IPS-NIHi11 (cell line): ENCODE measurements at places on chromosomes 13 and 19.

DNA sequence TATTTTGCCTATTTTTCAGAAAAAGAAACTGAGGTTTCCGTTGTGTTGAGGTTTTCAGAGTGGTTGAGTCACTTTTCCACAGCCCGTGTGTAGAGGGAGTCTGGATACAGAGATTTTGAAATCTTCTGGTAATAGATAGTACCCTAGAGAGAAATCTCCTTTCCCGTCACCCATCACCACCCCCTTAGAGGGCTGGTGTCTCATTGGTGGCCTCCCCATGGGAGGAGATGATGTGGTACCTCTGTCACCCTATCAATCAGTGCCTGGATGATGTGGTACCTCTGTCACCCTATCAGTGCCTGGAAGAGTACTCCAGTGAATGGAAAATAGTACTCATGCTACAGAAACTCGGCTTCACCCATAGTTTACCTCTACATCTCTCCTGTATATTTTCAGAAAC is 42.2 kb upstream of the SERP2 start:
- no peak for DNase-seq

DNA sequence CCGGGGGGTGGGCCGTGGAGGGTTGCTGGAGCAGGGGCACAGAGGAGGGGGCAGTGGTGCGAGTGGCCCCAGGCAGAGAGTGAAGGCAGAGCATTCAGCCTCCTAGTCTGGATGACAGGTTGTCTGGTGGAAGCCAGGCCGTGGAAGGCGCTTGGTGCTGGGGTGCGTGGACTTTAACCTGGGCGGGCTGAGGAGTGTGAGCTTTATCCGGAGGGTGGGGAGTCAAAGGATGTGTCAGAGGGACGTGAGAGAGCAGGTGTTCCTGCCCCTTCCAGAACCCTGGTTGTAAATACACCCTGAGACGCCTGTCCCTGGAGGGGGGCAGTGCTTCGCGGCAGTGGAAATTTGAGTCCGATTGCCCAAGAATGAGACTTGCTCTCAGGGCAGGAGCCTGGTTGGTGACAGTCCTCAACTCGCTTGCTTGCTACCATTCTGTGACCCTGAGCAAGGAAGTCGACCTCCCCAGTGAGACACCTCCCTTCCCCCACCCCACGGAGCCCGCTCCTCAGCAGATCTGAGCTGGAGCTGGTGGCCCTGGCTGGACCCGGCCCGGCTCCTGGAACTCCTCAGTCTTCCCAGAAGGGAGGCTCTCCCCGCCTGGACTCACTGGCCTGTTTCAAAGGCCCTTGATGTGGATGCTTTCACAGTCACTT is 2.3 kb downstream of the SPPL2B start:
- no peak for DNase-seq

DNA sequence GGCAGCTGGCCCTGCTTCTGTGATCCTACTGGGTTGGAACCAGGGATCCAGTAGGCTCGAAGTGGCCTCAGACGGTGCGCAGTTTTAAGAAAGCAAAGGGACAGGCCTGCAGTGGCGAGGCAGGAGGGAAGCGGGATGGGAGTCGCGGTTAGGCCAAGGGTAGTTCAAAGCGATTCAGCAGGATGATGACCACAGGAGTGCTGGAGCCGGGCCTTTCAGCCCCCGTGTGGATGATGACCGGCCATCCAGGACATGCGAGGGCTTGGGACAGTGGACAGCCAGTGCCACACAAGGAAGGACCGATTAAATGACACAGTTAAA is 854 bp downstream of the RNASEH2B start:
- DNase-seq: peak; percentile 43

DNA sequence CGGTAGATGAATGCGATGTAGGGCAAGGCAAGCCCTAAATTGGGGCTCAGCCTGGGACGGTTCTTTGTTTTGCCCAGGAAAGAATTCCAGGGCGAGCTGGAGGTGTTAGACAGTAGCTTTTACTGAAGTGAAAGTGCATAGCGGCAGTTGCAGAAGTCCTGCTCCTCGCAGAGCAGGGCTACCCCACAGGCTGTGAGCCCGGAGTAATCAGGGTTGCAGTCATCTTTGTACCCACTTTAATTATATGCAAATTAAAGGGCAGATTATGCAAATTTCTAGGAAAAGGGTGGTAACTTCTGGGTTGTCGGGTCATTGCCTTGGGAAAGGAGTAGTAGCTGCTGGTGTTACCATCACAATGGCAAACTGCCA is 30.5 kb downstream of the VAV1 start:
- no peak for DNase-seq

DNA sequence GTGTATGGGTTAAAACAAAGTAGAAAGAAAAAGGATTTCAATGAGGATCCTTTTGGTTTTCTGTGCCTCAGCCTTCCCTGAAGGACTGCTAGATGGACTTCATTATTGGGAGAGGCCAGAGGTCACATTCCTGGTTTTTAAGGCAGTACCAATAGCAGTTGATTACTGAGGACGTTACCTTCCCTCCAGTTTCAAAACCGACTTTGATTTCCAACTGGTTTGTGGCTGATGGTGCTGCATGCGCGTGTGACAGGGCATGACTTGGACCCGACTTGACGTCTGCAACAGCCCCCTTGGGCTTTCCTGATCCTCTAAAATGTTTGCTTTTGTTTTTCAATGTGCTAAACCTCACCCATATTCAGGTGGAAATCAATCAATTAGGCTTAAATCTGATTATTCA is 314.3 kb upstream of the ARGLU1 start:
- no peak for DNase-seq

DNA sequence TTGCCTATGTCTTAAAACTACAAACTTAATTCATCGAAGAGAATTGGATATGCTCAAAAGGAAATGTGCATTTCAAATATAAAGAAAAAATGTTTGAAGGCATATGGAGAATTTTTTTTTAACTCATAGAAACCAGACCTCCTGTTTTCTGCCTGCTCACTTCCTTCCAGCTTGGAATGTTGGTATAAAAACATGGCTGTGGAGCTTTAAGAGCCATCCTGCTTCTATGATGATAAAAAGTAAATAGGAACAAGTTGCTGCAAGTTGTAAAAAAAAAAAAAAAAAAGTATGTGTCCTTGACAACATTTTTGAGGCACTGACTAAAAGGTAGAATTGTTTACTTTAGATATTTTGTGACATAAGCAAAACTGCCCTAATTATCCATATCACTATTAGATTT is 1230.7 kb downstream of the PCDH9 start:
- DNase-seq: no peak

- no peak for DNase-seq
Observed at GRCh38 chr13:77300176-77301037, 26.5 kb downstream of the MYCBP2 start.

DNA sequence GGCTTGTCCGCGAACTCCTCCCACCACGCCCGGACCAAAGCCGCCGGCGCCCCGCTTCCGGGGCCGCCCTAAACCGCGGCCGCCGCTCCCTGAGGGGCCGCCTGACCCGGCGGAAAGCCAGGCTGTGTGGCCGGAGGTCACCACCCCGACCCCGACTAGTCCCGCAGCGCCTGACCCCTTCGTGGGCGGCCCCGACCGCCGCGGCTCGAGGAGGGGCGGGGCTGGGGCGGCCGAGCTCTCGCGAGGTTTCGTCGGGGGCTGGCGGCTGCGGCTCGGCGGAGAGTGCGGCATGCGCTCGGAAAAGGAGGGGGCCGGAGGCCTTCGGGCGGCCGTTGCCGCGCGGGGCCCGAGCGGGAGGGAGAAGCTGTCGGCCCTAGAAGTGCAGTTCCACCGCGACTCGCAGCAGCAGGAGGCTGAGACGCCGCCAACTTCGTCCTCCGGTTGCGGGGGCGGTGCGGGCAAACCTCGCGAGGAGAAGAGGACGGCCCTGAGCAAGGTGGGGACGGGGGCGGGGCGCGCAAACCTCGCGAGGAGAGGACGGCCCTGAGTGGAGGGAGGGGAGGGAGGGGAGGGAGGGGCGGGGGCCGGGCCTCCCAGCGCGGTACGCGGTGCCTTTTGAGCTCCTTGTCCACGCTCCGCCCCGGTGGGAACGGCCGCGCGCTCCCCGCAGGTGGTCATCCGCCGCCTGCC is at the start of gene UPF3A:
UPF3A (plus strand) TSS at position 251 of the 690 bp plus-strand sequence; CDS start at position 290, 39 bp downstream.
- DNase-seq: peak; percentile 88

DNA sequence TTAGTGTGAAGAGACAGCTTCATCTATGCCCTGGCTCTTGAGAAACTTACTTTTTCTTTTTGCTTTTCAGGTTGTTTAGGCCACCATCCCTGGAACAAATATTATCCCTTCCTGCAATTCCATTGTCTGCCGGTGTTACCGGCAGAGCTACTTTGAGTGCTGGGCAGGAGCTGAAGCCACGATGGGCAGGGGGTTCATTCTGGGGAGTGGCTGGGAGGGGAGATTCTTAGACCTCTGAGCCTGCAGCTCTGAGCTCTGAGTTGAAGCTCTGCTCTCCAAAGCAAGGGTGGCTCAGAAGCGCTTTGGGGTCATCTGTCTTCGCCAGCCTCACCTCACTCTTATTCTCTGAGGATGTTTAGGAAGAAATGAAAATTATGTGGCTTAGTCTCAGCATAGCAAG is 1066.6 kb upstream of the SLC10A2 start:
- no peak for DNase-seq

GRCh38 chr19:17346109-17346671 is 8.8 kb downstream of the GTPBP3 start:
- DNase-seq: peak; percentile 87

DNA sequence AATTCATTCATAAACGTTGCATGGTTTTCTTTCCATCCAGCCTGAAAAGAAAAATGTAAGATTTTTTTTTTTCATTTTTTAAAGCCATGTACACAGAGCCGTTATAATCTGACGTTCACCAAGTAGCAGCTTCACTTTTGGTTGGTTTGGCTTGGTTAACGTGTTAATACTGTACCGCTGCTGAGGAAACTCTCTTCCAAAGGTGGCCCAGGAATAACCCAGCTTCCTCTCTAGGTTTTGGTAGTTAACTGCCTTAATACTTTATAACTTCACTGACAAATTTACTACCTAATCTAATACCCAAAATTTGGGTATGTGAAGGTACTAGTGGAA is 1.7 kb downstream of the INTS6 start:
- no peak for DNase-seq

DNA sequence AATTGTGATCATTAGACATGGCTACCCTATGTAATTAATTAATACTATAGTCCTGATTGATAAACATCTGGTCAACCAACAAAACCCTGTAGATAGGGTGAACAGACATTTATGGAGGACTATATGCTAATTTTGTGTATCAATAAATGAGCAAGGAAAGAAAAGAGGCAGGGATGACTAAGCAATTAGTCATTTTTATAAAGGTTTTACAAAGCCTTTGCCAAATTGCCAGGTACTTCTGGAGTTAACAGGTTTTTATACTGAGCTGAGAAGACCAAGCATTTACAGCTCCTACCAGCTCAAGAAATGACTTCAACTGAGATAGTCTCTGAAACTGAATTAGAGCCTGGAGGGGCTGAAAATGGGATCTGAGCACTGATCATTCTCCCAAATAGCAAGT is 186.8 kb upstream of the PRR20A start:
- no peak for DNase-seq

DNA sequence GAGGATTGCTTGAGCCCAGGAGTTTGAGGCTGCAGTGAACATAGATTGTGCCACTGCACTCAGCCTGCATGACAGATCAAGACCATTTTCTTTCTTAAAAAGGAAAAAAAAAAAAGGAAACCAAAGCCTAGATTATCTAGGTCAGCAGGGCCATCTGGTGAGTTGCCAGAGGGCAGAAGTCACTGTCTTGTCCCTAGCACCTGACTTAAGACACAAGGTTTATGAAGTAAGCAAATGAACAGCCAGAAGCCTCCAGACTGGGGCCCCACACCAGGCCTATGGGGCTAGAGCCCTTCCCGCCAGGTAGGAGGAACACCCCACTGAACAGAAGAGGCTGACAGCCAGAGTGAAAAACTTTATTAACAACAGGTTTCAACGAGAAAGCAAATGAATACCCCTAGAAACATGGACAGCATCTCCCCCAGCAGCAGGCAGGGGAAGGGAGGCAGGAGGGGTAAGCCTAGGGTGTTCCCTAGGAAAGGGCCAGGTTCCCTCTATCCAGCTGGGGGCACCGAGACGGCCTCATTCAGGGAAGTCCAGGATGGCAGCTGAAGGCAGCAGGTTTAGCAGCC is 1.2 kb downstream of the WDR83 start:
- DNase-seq: no peak

- DNase-seq: no peak
Observed at GRCh38 chr13:48194379-48194754, 38.6 kb upstream of the ITM2B start.

- no peak for DNase-seq
Observed at GRCh38 chr13:39811696-39812095, 156.2 kb downstream of the COG6 start.

DNA sequence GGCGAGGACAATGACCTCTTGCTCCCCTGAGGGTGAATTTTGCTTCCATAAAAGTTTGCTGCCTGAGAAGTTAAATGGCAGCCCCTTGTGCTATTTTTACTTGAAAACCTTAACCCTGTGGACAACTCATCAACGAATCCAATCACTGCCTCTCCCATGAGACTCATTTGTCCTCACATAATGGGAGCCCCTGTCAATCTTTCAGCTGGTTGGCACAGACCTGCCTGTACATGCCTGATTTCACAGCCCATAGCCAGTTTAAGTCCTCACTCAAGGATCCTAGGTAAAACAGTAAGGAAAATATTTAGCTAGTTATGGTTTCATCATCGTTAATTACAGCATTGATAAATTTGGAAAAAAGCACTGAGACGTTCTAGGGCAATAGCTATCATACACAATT is 207.4 kb downstream of the NHLRC3 start:
- no peak for DNase-seq

DNA sequence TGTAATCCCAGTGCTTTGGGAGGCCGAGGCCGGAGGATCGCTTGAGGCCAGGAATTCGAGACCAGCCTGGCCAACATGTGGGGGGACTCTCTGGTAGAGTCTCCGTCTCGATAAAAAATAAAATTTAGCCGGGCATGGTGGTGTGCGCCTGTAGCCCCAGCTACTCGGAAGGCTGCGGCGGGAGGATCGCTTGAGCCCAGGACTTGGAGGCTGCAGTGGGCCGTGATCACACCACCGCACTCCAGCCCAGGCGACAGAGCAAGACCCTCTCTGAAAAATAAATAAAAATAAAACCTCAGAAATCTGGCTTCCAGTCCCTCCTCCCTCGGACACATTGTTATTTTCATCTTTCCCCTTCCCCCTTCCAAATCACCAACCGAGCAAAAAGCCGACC is 332 bp downstream of the IRGQ start:
- DNase-seq: no peak

GRCh38 chr13:44622708-44623107 is 46.6 kb upstream of the TSC22D1 start:
- no peak for DNase-seq

DNA sequence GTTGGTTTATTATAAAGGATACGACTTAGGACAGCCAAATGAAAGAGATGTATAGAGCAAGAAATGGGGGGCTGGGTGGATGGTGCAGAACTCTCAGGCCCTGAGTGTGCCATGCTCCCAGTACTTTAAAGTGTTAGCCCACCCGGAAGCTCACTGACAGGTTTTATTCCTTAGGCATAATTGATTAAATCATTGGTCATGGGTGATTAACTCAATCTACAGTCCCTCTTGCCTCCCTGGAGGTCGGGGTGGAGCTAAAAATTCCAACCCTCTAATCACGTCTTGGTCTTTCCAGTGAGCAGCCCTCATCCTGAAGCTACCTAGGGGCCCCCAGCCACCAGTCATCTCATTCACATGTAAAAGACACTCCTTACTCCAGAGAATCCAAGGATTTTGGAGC is 9.9 kb upstream of the LEUTX start:
- DNase-seq: no peak
